ENCODE measurements at places on chromosomes 4 and X. TPM values are rescaled to one million over a fixed set of nuclear protein-coding genes. Genes with fewer than 3 reads are reported as not detected.

CSAG3 gene
- total RNA-seq = not detected

F8A2 gene
- not detected for total RNA-seq

GABRA4 gene
- not detected for total RNA-seq

SHOX gene
- 0.10 TPM for total RNA-seq

LAGE3 gene
- 13.6 TPM for total RNA-seq

RPL10 gene
- 2,424 TPM for total RNA-seq

AMTN gene
- not detected for total RNA-seq

FOXR2 gene
- total RNA-seq = not detected

STBD1 gene
- 34.7 TPM for total RNA-seq

TMEM47 gene
- 24.5 TPM for total RNA-seq

IL13RA2 gene
- total RNA-seq = not detected

GRCh38 chrX:9927698-9928482 lies 39.3 kb upstream of the CLDN34 start:
- DNase-seq = no peak

DNA sequence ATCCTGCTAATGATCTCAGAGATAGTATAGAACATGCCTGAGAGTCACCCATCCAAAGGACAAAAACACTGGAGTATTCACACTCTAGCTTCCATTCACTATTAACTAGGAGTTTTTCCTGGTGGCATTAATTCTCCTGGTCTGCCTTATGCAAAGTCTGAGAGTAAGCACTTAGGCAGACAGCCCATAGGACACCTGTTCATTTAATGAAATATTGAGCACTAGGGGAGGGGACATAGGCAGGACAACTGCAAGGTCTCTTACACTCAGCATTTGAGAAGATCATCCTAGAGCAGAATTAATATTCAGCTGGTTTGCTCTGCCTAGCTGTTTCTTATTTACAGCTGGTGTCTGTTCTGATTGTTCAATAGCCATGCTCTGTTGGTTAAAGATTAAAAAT lies 508.5 kb downstream of the CENPC start:
- no peak for DNase-seq

- no peak for DNase-seq
Observed at GRCh38 chrX:107674480-107675364, 46.4 kb downstream of the PRPS1 start.

GRCh38 chr4:121792966-121793365 lies 8.2 kb upstream of the EXOSC9 start:
- DNase-seq = no peak

GRCh38 chr4:144739511-144740033 lies 93.6 kb downstream of the HHIP start:
- DNase-seq = no peak

- no peak for DNase-seq
Observed at GRCh38 chr4:114136069-114136468, 156.6 kb upstream of the ARSJ start.

DNA sequence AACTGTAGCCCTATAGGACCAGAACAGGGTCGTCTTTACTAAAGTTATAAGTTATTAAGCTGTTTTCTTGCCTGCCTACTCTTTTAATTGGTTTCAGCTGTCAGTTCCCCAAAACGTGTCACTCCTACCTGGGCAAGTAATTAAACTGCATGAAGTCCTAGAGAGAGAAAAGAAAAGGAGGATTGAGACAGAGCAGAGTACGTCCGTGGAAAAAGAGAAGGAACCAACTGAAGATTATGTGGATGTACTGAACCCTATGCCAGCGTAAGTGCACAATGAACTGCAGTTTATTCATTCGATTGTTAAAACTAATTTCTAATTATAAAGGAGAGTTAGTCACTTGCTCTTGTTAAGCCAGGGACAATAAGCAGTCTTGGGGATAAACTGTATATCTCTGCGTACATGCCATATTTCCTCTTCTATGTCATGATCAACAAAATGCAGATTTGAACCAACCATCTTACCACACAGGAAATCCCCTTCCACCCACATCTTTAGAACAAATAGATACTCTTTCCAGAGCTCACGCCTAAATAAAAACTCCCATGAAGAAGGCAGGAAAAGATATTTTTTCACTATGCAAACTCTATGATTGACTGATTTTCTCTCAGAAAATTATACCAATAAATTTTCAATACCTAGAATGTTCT lies 22.8 kb downstream of the STAP1 start:
- DNase-seq = no peak

DNA sequence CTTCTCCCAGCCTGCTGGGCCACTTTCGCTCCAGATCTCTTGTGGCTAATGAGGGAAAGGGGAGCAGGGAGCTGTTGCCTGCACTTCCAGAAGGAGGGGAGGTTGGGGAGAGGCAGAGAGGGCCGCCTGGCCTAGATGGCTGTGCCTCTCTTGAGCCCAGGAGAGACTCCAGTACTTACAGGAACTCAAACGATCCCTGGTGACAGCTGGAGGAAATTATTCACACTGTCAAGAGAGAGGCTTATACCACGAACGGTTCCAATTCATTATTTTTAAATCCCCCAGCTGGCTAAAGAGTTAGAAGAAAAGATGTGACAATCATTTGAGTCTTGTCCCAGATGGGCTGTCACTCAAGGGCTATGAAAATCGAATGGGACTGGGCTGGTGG lies 96.1 kb downstream of the PHKA2 start:
- no peak for DNase-seq

DNA sequence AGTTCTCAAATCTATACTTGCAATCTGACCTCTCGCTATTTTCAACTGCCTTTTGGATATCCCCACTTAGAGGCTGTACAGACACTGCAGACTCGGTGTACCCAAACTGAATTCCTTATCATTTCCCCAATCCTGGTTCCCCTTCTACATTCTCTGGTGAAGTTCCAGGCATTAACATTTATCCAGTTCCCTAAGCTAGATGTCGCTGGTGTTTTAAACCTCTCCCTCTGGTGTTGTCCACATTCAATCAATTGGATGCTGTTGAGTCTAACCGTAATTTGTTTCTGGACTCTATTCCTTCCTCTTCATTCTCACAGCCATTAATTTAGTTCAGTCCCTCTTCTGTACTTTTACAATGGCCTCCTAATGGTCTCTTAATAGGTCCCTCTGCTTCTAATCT lies 7.2 kb upstream of the STK26 start:
- no peak for DNase-seq

DNA sequence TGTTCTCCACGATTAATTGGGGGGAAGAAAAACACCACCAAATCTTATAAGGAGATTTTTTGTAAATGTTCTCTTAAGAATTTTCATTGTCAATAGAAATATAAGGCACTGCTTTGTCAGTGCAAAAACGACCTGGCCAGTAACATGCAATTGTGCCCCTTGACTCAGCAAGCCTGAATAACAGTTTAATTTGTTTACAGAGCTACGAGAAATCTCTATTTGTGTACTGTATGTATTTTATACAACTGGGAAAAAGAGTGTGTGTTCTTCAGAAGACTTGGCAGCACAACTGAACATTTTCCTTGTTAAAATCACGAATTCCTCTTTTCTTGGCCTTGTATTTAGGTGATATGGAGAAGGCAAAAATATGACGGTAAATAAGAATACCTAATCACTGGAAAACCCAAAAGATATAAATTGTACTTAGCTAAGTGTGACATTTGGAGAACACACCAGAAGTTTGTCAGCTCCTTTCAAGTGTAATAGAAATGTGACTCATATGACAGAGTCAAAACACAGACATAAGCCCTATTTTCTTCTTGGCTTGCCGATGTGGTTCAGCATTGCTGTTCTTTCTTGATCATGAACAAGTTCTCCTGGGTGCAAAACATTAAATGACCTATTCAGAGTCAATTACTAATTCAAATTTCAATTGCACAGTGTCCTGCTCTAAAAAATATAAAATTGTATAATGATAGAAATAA lies 945.0 kb upstream of the INTU start:
- DNase-seq = no peak

GRCh38 chrX:151984328-151984727 lies 9.9 kb upstream of the GABRE start:
- DNase-seq = no peak

DNA sequence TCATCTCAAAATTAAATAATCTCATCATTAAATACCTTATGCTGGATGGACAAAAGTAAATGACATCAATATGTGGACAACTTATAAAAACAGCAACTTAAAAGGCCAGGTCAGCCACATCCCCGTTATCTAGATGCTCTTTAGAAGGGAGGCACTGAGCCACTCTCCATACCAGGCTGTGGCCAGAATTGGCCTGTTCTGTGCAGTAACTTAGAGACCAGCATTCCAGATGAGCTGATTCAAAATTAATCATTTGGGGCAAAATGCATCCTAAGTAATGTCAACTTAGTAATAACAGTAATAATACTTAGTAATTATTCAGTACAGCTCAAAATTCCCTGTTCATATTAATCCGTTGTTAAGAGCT lies 373.6 kb downstream of the FBXW7 start:
- DNase-seq = no peak

DNA sequence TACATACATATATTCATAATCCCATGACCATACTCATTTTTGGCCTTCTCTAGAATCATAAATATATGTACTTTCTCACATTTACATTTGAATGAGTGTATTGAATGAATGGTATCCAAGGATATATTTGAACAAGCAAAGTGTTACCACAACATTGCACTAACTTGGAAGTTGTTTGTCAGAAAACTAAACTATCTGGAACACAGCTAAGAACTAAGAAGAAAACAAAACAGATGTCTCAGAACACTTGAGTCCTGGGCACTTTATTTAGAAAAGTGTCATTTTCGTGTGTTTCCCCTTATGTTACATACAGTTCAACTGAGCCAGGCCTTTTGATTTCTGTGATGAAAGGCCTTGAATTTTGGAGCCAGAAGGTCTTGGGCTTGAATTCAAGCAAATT lies 466.7 kb upstream of the FAT1 start:
- DNase-seq = no peak

- no peak for DNase-seq
Observed at GRCh38 chr4:99329876-99330275, 8.7 kb upstream of the ADH1B start.

- no peak for DNase-seq
Observed at GRCh38 chr4:98728433-98728832, 70.0 kb upstream of the TSPAN5 start.

GRCh38 chr4:110501826-110502225 lies 25.9 kb downstream of the ENPEP start:
- DNase-seq = no peak

- no peak for DNase-seq
Observed at GRCh38 chrX:136541294-136541693, 9.3 kb downstream of the VGLL1 start.

DNA sequence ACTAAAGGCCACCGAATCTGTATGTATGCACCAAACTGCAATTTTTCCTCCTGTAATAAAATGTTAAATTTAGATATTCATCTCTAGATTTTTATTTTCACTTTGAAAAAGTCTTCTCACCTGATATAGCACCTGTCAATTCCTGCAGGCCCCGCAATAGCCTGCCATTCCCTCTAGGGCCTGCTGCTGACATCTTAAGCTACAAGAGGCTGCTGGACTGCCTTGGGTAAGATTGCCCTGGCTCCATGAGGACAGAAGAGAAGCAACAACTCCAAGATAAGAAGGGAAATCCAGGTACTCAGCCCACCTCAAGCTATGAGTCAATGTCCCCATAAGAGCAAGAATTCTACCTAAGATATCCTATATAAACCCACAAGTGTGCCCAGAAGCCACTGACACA lies 230.2 kb upstream of the AGTR2 start:
- DNase-seq = no peak

- DNase-seq = no peak
Observed at GRCh38 chr4:37522996-37523395, 163.2 kb downstream of the RELL1 start.

- DNase-seq = no peak
Observed at GRCh38 chr4:54256491-54257486, 27.7 kb downstream of the PDGFRA start.

DNA sequence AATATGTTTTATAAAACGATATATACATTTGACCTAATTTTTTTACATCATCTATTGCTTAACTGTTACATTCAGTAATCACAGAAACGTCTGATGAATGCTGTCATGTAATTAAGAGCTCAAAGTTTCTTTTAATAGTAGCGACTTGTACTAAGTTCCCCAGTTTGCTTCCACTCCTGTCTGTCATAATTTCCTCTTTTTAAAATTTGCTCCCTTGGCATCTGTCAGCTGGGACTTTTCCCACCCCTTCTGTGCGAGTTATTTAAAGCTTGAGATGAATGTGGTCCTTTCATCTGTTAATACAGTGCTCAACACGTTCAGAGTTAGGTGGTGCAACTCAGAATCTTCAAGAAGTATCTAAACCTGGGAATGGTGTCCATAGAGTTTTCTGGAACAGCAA lies 1.2 kb downstream of the RAP1GDS1 start:
- no peak for DNase-seq

GRCh38 chr4:120672558-120673147 lies 249.9 kb downstream of the PRDM5 start:
- DNase-seq = no peak

DNA sequence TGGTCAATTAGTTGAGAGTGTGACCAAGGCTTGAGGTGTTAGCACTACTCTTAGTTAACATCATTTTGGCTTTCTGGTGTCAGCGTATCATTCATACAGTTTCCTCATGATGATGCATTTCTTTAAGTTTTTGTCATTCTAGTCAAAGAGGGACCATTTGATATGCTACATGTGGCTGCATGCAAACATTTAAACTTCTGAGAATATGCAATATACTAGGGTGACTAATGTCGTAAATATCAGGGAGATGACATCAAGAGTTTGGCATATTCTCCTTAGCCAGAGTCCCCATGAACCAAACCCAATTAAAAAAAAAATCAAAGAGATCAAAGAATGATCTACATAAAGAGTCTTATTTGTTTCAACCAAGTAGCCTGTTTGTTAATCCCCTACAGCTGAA lies 537.4 kb upstream of the PCDH7 start:
- DNase-seq = no peak

DNA sequence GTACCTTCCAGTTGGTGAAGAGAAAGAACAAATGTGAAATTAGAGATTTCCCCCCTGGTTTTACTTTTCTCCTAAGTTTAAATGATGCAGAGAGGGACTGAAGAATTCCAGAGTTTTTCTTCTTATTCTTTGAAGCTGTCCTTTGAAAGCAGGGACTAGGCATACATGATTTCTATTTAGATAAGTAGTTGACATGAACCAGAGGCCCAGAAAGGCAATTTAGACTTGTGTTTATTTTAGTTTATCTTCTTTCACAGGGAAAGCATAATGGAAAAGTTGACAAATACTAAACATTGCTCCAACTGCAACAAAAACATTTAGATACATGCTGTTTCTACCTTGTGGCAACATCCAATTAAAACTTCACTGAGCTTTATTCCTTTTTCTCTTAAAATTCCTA lies 32.0 kb downstream of the PTPN13 start:
- no peak for DNase-seq

GRCh38 chr4:152156442-152156841 lies 379.4 kb downstream of the FBXW7 start:
- DNase-seq = no peak

- no peak for DNase-seq
Observed at GRCh38 chr4:6180841-6181631, 19.3 kb downstream of the JAKMIP1 start.

GRCh38 chr4:55321707-55322264 lies 24.3 kb upstream of the SRD5A3 start:
- no peak for DNase-seq

GRCh38 chr4:72112514-72113156 lies 80.8 kb downstream of the NPFFR2 start:
- no peak for DNase-seq

- no peak for DNase-seq
Observed at GRCh38 chrX:119194621-119195020, 41.5 kb upstream of the PGRMC1 start.

All from mesenteric fat pad (tissue), 1 donor.